ENCODE measurements at places on chromosomes 6 and 20.

- DNase-seq = no peak
Measured at GRCh38 chr6:14851281-14851680, 394.6 kb upstream of the JARID2 start.

GRCh38 chr20:48006036-48006833, 221.0 kb upstream of the SULF2 start:
- DNase-seq = no peak

- no peak for DNase-seq
Measured at GRCh38 chr6:77474286-77474956, 11.1 kb upstream of the HTR1B start.

DNA sequence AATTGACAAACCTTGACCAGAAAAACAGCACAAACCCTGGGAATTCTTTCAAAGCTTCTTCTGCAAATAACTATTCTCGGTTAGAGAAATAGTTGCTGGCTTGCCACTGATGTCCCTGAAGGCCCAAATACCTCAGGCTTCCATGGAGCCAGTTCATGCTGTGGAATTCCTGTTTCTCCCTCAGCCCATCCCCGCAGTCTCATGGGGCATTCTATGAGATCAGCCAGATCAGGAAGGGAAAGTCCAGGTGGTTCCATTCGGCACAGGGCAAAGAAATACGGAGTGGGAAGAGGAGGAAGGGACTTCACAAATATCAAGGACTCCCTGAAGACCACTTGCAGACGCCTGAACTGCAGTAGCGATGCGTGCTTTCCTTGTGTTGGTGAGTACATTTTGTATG, 63.3 kb downstream of the MYLK4 start:
- no peak for DNase-seq
